Kidney (tissue), 22 donors: ENCODE measurements at places on chromosomes 5 and 9.

DNA sequence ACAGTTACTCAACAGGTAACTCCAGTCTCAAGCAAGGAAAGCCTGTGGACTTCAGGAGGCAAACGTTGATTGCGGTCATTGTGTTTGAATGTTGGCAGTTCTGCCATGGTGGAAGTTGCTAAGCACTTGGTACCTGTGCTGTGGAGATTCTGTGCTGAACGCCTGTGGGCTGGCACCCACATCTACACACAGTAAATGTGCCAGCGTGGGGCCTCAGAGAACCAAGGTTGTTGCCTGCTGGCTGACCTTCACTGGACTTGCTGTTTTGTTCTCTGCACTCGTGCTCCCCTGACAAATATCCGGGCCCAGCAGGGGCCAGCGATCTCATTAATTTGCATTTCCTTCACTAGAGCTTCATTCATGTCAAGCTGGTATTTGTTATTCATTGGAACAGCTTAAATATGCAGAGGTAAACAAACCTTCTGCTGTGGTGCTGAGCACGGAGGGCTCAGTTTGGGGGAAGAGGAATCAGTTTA, 141.8 kb downstream of the PRKACG start:
- no peak for DNase-seq
- no peaks in the 10 kb centered on the region for H3K36me3 ChIP-seq
- no peak overlapping the region for H3K4me3 ChIP-seq
- H3K27ac ChIP-seq = peak overlapping the region; percentile 61
- no peaks in the 10 kb centered on the region for H3K27me3 ChIP-seq

DNA sequence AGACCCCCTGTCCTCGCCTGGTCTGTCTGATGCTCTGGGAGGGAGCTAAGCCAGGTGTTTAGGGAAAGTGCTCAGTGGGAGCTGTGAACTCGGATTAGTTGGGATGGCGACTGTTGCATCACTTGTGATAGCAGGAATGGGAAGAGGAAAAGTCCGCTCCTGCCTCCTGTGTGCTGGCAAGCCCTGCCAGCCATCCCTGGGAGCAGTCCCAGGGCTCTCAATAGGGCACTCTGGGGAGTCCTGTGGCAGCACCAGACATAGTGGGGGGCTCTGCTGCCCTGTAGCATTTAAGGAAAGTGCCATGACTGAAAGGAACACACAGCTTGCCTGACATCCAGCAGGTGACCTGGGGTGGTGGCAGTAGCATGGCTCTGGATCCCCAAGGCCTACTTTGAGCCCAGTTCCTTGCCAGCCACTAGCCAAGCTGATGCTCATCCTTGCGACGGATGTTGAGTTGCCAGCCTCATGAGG, 81.5 kb downstream of the AMBP start:
- H3K4me1 ChIP-seq = peaks cover 50% of the 10 kb centered on the region
- H3K4me3 ChIP-seq = no peak overlapping the region
- DNase-seq = no peak
- no peak overlapping the region for H3K27ac ChIP-seq
- peaks cover 2% of the 10 kb centered on the region for H3K36me3 ChIP-seq

GRCh38 chr5:61701877-61702602, 370.0 kb downstream of the ZSWIM6 start:
- no peaks in the 10 kb centered on the region for H3K27me3 ChIP-seq
- no peaks in the 10 kb centered on the region for H3K36me3 ChIP-seq
- no peak overlapping the region for H3K4me3 ChIP-seq
- H3K4me1 ChIP-seq = no peaks in the 10 kb centered on the region

DNA sequence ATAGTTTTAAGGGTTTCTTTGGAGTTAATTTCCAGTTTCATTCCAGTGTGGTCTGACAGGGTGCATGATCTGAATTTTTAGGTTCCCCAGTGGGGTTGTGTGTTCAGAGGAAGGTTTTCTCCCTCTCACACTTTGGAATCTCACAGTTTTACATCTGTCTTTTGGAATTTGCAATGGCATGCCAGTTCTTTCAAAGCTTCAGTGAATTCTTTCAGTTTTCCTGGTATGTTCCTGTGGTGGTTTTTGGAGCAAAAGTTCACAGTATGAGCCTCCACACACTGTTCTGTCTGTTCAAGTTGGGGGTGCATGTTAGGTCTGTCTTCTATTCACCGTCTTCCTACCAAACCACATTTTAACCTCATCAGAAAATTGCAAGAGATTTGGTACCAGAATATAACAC, 624.2 kb downstream of the KCTD16 start:
- H3K27me3 ChIP-seq = no peaks in the 10 kb centered on the region
- H3K4me3 ChIP-seq = no peak overlapping the region
- DNase-seq = no peak
- H3K27ac ChIP-seq = no peak overlapping the region
- no peaks in the 10 kb centered on the region for H3K36me3 ChIP-seq

- no peaks in the 10 kb centered on the region for H3K27me3 ChIP-seq
- no peaks in the 10 kb centered on the region for H3K36me3 ChIP-seq
- DNase-seq = no peak
- H3K27ac ChIP-seq = no peak overlapping the region
Observed at GRCh38 chr9:100739666-100740065, 161.8 kb downstream of the CAVIN4 start.

DNA sequence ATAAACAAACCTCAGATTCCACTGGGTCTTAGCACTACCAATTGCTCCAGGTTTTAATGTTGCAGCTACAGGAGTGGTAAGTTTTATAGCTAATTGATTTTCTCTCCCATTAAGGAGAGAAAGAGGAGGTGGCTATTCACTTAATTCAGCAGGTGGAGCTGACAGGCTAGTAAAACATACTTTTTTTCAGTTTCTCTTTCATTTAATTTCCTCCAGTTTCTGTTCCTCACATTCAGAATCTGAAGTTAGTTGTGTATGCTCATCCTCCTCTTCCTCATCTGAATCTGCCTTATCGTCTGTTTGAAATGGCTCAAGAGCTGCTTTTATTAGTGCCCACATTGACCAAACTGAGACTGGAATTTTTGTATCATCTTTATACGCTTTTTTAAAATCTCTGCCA, 98.0 kb downstream of the PLPPR1 start:
- no peaks in the 10 kb centered on the region for H3K4me1 ChIP-seq
- DNase-seq = no peak
- H3K36me3 ChIP-seq = no peaks in the 10 kb centered on the region
- H3K27me3 ChIP-seq = no peaks in the 10 kb centered on the region

GRCh38 chr9:82108941-82109340, 120.4 kb downstream of the SPATA31D1 start:
- no peak for DNase-seq
- no peak overlapping the region for H3K4me3 ChIP-seq
- H3K27ac ChIP-seq = no peak overlapping the region
- no peaks in the 10 kb centered on the region for H3K4me1 ChIP-seq
- no peaks in the 10 kb centered on the region for H3K27me3 ChIP-seq

DNA sequence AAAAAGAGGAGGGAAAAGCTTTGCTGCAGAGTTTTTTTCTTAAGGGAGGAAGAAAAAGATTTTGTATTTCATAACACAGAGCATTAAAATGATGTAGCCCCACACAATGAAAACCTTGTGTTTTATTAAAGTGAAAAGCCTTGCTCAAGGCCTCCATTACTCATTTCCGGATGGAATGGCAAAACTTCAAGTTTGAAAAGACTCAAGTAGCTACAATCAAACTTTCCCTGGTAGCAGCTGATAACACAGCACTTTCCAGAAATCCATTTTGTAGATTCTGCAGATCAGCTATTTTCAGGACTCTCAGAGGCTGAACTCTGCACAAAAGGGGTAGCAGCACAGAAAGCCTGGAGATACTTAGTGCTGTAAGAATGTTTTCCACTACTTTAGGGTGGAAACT, 374.8 kb downstream of the NFIB start:
- peaks cover 4% of the 10 kb centered on the region for H3K27me3 ChIP-seq
- no peak overlapping the region for H3K27ac ChIP-seq
- DNase-seq = no peak
